ENCODE measurements at places on chromosomes 4 and X.

DNA sequence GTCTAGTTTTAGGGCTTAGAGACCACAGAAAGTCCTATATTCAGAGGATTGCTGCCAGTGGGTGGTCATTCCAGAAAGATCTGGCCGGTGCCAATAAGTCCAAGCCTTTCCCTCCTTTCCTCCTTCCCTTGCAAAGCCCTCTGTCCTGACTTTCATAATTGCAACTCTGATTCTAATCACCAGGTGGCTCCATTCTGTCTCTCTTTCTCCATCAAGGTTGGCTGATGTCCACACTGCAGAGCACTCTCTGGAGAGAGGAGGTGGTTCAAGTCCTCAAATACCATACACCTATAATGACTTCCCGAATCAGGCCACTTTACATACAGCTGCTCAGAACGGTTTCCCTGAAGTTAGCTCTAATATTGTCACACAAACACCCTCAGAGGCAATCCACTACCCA is 22.4 kb upstream of the ARMCX4 start:
- no peak for DNase-seq

GRCh38 chrX:133923113-133923512 is 62.3 kb downstream of the GPC3 start:
- no peak for DNase-seq

GRCh38 chr4:139208404-139208945 is 31.5 kb upstream of the ELF2 start:
- DNase-seq: no peak

DNA sequence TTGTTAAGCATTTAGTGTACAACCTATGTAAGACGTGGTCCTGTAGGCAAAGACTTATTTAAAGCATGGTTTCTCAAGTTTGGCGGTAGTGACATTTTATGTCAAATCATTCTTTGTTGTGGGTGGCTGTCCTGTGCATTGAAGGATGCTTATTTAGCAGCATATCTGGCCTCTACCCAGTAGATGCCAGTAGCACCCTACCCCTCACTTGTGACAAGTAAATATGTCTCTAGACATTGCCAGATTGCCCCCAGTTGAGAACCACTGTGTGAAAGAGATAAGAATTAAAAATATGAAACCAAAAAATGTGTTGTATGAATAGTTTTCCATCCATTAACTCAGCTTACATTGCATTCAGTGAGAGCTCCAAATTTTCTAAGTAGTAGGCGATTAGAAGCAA is 25.5 kb downstream of the MMAA start:
- no peak for DNase-seq

DNA sequence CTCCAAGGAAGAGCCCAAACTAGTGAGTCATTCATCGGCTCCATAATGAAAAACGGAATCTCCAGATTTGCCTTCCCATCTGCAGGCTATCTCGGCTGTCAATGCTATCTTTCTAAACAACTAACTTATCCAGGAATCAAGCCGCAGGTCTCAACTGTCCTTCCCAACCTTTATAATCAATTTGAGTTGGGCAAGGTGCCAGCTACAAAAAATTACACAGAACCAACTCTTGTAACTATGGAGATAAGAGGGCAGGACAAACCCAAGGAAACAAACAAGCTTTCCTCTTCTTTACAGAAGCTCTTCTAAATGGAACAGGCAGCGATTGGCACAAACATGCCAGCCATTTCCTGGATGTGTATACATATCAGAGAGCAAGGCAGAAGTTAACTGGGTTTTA is 61.2 kb upstream of the RAI2 start:
- no peak for DNase-seq

DNA sequence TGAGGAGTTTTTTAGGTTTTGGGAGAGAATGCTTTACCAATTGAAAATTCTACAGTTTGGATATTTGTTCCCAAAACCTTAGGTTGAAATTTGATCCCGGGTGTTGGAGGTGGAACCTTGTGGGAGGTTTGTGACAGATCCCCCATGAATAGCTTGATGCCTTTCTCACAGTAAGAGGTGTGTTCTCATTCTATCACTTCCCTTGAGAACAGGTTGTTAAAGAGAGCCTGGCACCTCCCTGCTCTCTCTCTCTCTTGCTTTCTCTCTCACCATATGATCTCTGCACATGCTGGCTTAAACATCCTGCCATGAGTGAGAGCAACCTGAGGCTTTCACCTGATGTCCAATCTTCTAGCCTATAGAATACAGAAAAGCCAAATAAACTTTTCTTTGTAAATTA is 1475.5 kb upstream of the AGA start:
- no peak for DNase-seq

DNA sequence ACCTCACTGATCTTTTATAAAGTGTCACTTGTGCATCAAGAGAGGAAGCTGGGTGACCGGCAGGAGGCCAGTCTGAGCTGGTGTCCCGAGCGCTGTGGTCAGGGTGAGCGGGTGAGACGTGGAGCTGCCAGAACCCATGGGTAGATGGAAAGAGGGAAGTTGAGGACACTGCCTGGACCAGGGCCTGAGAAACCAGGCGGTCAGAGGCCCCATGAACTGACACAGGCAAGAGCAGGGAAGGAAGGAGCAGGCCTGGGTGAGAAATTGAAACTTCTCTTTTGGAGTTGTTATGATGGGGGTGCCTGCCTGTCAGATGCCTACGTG is 192.6 kb downstream of the AFAP1 start:
- DNase-seq: no peak

- DNase-seq: no peak
These were observed 6.9 kb downstream of the SLC39A8 start for GRCh38 chr4:102338405-102338804.

DNA sequence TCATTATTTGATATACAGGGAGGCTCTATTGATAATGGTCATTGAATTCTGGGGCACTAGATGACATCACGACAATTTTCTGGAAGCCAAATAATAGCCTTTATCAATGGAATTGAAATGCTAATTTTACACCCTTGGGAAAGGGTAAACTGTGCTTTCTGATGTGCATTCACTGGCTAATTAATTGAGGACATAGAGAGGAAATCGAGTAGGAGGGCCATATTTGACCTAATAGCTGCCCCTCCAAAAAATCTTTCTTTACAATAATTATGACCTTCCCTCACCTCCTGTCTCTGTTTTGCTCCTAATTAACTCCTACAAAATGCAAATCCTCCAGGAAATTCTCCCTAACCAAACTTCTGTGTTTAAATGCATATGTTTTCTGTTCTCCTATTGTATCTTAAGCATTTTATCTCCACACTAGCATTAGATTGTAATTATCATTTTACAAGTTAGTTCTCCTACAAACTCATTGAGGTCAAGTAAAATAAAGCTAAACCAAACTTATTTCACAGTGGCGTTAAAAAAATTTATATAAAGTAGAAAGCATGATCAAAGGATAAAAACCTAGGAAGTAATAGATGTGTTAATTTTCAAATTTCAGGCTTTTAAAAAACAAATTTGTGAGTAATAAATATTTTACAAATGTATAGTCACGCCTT is 1414.0 kb upstream of the AGA start:
- DNase-seq: no peak

DNA sequence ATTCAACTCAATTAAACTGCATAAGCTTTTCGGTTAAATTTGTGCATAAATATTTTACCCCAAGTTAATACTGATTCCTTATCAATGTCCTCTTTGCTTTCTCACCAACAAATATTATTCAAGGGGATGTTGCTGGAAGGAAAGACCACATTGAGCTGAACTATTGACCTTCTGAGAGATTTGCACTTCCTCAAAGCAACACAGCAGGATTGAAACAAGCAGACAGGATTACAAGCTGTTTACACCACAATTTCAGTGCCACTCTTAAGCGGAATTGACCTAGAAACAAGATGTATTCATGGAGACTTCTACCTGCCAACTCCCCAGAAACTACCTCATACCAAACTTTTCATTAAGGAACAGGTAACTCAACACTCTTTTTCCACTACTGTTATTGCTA is 96.5 kb upstream of the DUSP21 start:
- DNase-seq: no peak

GRCh38 chr4:107592519-107592918 is 127.5 kb downstream of the PAPSS1 start:
- DNase-seq: no peak

GRCh38 chr4:79652232-79652631 is 244.2 kb upstream of the GK2 start:
- DNase-seq: no peak

GRCh38 chrX:12421918-12422317 is 283.6 kb downstream of the FRMPD4 start:
- DNase-seq: no peak

- DNase-seq: no peak
These were observed 67.7 kb downstream of the MID1IP1 start for GRCh38 chrX:38868941-38869401.

GRCh38 chr4:76688619-76689144 is 209.3 kb downstream of the SOWAHB start:
- DNase-seq: no peak

All from epithelial cell of proximal tubule (primary cell).